MCF 10A (cell line): ENCODE measurements at places on chromosomes 1 and 21. TPM values are rescaled to one million over a fixed set of nuclear protein-coding genes. Genes with fewer than 3 reads are reported as not detected.

The HMCN1 gene
- total RNA-seq = 0.07 and 0.12 TPM in 2 replicates

The PLCH2 gene
- 92.6 and 123 TPM in 2 replicates for total RNA-seq

The BARHL2 gene
- not detected in 2 replicates for total RNA-seq

The SLC37A1 gene
- 4.9 and 7.6 TPM in 2 replicates for total RNA-seq

The OR1C1 gene
- not detected in 2 replicates for total RNA-seq

The FCGR2B gene
- total RNA-seq = not detected in 2 replicates

DNA sequence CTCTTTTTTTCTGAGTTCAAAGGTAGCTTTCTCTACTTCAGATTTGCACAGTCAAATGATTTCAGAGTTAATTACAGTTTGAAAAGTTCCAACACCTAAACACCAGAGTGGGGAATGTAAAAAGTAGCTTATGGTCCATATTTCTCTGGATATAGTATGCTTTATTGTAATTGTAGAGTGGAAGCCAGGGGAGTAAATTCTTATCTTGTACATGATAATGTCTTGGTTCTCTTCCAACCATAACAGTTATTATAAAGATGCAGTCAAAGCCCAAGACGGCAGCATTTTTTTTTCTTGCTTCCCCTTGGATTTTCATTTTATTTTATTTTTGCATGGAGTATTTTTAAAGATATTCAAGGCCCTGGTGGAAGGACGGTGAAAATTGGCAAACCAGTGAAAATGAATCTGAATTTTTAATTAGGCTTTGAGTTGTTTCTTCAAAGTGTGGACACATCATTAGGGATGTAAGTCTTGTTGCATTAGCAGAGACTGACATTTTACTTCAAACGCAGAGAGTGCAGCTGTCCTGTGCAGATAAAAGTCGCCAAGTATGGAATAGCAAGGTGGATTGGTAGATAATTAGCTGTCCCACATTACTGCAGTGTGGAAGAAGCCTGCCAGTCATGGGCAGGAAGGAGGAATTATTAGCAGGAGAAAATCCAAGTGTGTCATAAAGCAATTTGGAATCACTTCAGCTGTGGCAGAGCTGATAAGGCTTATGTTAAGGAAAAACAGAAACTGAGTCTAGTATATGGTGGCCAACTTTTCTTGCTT is 11.3 kb downstream of the CACHD1 start:
- no peaks in the 10 kb centered on the region for H3K27me3 ChIP-seq
- H3K4me3 ChIP-seq = no peak overlapping the region
- H3K27ac ChIP-seq = no peak overlapping the region
- peaks cover 14% of the 10 kb centered on the region for H3K4me1 ChIP-seq
- DNase-seq = no peak
- no peaks in the 10 kb centered on the region for H3K36me3 ChIP-seq

GRCh38 chr21:29676395-29676794 is 263.4 kb downstream of the GRIK1 start:
- no peak overlapping the region for H3K4me3 ChIP-seq
- no peaks in the 10 kb centered on the region for H3K4me1 ChIP-seq
- H3K27me3 ChIP-seq = no peaks in the 10 kb centered on the region
- H3K36me3 ChIP-seq = no peaks in the 10 kb centered on the region

GRCh38 chr1:15799004-15799867 is 8.2 kb downstream of the UQCRHL start:
- peaks cover 7% of the 10 kb centered on the region for H3K36me3 ChIP-seq
- H3K27ac ChIP-seq = peak overlapping the region; percentile 91
- H3K27me3 ChIP-seq = no peaks in the 10 kb centered on the region
- peaks cover 65% of the 10 kb centered on the region for H3K4me1 ChIP-seq
- peak; percentile 98 for DNase-seq

- H3K4me3 ChIP-seq = peak within 1 kb of the TSS; percentile 37
- DNase-seq = no peak
- no peak within 1 kb of the TSS for H3K27ac ChIP-seq
- H3K36me3 ChIP-seq = peaks cover 4% of the 10 kb centered on the region
- peaks cover 37% of the 10 kb centered on the region for H3K27me3 ChIP-seq
- peaks cover 10% of the 10 kb centered on the region for H3K4me1 ChIP-seq
Measured at GRCh38 chr1:228006786-228007048, at the start of gene WNT3A. Gene WNT3A, plus strand, starts transcription at chr1:228006998. Its CDS starts 131 bp downstream, at chr1:228007129.

- no peak overlapping the region for H3K27ac ChIP-seq
- no peak for DNase-seq
- no peak overlapping the region for H3K4me3 ChIP-seq
- no peaks in the 10 kb centered on the region for H3K4me1 ChIP-seq
Measured at GRCh38 chr1:30315185-30315960, 408.0 kb downstream of the MATN1 start.

DNA sequence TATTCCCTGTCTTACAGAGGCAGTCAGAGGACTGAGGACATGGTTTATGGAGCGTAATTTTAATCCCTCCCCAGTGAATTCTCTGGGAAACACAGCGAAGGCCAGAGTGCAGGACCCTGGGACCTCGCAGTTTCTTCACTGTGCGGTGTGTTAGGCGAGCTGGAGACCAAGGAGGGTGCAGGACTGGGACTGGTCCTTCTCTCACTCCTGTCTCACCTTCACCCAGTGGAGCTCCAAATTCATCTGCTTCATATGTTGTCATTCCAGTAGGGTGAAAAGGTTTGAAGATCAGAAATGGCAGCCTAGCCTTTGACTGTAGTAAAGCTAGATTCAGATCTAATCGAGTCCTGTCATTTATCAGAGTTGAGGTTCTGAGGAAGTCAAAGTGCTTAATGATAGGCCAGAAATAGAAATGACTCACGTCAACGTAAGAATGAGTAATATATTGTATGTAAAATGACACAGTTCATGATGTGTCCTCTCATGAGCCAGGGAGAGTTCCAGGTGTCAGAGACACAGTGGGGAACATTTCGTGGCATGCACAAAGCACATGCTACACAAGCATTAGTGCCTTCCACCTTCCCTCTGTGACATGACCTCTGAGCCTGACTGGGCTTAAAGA is 647.5 kb downstream of the SMYD3 start:
- H3K4me1 ChIP-seq = peaks cover 20% of the 10 kb centered on the region
- peak; percentile 63 for DNase-seq
- H3K4me3 ChIP-seq = no peak overlapping the region
- no peaks in the 10 kb centered on the region for H3K36me3 ChIP-seq
- H3K27me3 ChIP-seq = no peaks in the 10 kb centered on the region

DNA sequence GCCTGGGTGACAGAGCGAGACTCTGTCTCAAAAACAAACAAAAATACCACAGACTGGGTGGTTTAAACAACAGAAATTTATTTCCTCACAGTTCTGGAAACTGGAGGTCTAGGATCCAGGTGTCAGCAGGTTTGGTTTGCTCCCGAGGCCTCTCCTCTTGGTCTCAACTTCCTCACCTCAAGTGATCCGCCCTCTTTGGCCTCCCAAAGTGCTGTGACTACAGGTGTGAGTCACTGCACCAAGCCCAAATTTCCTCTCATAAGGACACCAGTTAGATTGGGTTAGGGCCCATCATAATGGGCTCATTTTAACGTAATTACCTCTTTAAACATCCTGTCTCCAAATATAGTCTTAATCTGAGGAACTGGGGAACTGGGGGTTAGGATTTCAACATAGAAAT is 35.5 kb downstream of the MFSD2A start:
- H3K27me3 ChIP-seq = no peaks in the 10 kb centered on the region
- H3K36me3 ChIP-seq = no peaks in the 10 kb centered on the region
- peaks cover 5% of the 10 kb centered on the region for H3K4me1 ChIP-seq
- H3K4me3 ChIP-seq = no peak overlapping the region
- H3K27ac ChIP-seq = peak overlapping the region; percentile 32

- H3K4me3 ChIP-seq = no peak overlapping the region
- DNase-seq = no peak
- no peak overlapping the region for H3K27ac ChIP-seq
- peaks cover 9% of the 10 kb centered on the region for H3K4me1 ChIP-seq
- peaks cover 34% of the 10 kb centered on the region for H3K36me3 ChIP-seq
- H3K27me3 ChIP-seq = no peaks in the 10 kb centered on the region
Measured at GRCh38 chr1:19384772-19385187, 72.7 kb downstream of the SLC66A1 start.

- H3K4me1 ChIP-seq = peaks cover 24% of the 10 kb centered on the region
- H3K36me3 ChIP-seq = peaks cover 53% of the 10 kb centered on the region
- no peak overlapping the region for H3K4me3 ChIP-seq
Measured at GRCh38 chr1:21867451-21867996, 55.5 kb downstream of the LDLRAD2 start.

DNA sequence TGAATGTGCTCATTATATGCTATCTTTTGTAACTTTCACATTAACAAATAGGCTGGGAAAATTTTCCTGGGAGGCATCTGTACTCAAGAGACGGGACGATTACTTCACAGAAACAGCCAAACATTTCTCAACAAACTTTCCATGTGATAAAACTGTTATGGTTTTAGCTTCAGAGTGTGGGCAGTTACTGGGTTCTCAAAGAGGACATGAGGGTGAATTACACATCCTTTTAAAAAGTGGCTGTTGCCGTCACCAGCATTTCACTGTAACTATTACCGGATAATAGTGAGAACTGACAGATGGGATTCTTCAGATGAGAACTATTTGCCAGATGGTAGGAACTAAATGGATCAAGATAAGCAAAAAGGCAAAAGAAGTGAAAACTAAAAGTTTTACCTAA is 109.1 kb downstream of the APP start:
- H3K27ac ChIP-seq = peak overlapping the region; percentile 1
- peak; percentile 7 for DNase-seq
- H3K36me3 ChIP-seq = peaks cover 4% of the 10 kb centered on the region
- H3K4me3 ChIP-seq = no peak overlapping the region

DNA sequence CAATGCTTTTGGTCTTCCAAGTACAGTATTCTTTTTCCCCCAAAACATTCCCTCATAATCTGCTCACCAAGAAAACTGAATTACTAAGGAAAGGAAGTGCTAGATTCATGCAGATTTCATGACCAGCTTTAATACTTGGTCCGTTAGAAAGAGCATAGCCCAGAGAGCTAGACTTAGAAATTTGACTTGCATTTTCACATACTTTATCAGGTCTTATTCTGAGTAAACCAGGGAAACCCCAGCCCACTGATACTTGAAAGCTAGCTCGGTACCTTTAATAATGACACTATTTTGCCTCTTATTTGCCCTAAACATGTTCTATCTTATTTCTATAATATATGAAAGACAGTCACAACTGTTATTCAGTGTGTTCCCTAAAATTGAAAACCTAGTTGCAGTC is 204.5 kb downstream of the TTLL7 start:
- H3K27ac ChIP-seq = no peak overlapping the region
- no peak overlapping the region for H3K4me3 ChIP-seq
- no peaks in the 10 kb centered on the region for H3K4me1 ChIP-seq

GRCh38 chr1:156993426-156994147 is 52.0 kb downstream of the ARHGEF11 start:
- H3K27me3 ChIP-seq = no peaks in the 10 kb centered on the region
- peaks cover 5% of the 10 kb centered on the region for H3K36me3 ChIP-seq
- H3K4me3 ChIP-seq = no peak overlapping the region
- no peak overlapping the region for H3K27ac ChIP-seq
- no peak for DNase-seq

DNA sequence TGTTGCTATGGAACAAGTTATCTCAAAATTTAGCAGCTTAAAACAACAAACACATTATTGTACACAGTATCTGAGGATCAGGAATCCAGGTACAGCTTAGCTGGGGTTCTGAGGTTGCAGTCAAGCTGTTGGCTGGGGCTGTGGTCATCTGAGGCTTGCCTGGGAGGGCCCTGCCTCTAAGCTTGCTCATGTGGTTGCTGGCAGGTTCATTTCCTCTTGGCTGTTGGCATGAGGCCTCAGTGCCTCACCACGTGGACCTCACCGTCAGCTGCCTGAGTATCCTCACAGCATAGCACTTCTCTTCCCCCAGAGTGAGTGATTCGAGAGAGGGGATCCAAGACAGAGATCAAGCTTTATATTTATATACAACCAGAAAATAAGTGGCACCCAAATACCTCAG is 18.6 kb downstream of the NTPCR start:
- peak overlapping the region; percentile 13 for H3K27ac ChIP-seq
- peaks cover 17% of the 10 kb centered on the region for H3K4me1 ChIP-seq
- H3K27me3 ChIP-seq = no peaks in the 10 kb centered on the region
- H3K36me3 ChIP-seq = peaks cover 100% of the 10 kb centered on the region
